ENCODE measurements at places on chromosomes 3 and 15.

GRCh38 chr3:48225587-48225986 lies 2.3 kb downstream of the CAMP start:
- no peaks in the 10 kb centered on the region for H3K36me3 ChIP-seq
- H3K4me3 ChIP-seq = no peak overlapping the region
- H3K27ac ChIP-seq = no peak overlapping the region
- peaks cover 6% of the 10 kb centered on the region for H3K27me3 ChIP-seq
- no peak for DNase-seq

DNA sequence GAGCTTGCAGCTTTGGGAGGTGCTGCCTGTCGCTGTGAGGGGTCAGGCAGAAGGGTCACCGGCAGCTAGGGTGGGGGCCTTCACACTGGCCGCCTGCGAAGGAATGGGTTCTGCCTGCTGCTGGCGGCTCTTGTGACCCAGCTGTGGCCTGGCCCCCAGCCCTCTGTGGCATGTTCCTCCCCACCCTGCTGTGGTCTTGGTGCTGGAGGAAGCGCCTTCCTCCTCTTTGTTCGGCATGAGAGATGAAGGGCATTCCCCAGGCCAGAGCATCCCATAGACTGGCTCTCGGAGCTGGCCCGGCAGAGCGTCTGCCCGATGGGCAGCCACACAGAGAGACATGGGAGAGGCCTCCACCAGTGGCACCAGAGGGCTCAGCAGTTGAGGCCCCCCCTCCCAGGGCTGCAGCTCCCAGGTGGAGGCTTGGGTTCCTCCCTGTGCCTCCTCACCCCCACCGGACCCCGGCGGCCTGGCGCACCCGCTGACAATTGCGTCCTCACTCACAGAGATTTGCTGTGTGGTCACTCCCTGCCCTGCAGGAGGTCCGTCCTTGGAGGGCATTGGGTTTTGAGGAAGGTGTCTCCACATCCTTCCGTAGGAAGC lies 162.2 kb downstream of the NSMCE3 start:
- peaks cover 17% of the 10 kb centered on the region for H3K4me1 ChIP-seq
- H3K27me3 ChIP-seq = peaks cover 14% of the 10 kb centered on the region
- H3K4me3 ChIP-seq = no peak overlapping the region
- H3K27ac ChIP-seq = no peak overlapping the region
- DNase-seq = no peak
- no peaks in the 10 kb centered on the region for H3K36me3 ChIP-seq

GRCh38 chr3:130748981-130749380 lies 2.4 kb upstream of the PIK3R4 start:
- H3K27ac ChIP-seq = no peak overlapping the region
- H3K4me3 ChIP-seq = no peak overlapping the region
- H3K4me1 ChIP-seq = peaks cover 4% of the 10 kb centered on the region

- DNase-seq = no peak
- H3K4me1 ChIP-seq = peaks cover 13% of the 10 kb centered on the region
- H3K27ac ChIP-seq = no peak overlapping the region
- no peaks in the 10 kb centered on the region for H3K36me3 ChIP-seq
- no peak overlapping the region for H3K4me3 ChIP-seq
- peaks cover 1% of the 10 kb centered on the region for H3K27me3 ChIP-seq
Observed at GRCh38 chr3:134242649-134243617, 7.7 kb downstream of the RYK start.
